ENCODE measurements at places on chromosomes 16 and 17.

- peak; percentile 50 for DNase-seq
Observed at GRCh38 chr17:66191593-66192377, at the start of gene CEP112. CEP112 (minus strand) TSS chr17:66192133.

- DNase-seq = no peak
Observed at GRCh38 chr17:33234930-33235685, 58.0 kb downstream of the ASIC2 start.

GRCh38 chr17:4505187-4505586, 6.5 kb downstream of the SPNS2 start:
- DNase-seq = no peak

- no peak for DNase-seq
Observed at GRCh38 chr16:82108774-82109173, 61.2 kb downstream of the MPHOSPH6 start.

- no peak for DNase-seq
Observed at GRCh38 chr16:1283296-1283695, 26.1 kb upstream of the UBE2I start.

GRCh38 chr17:40852364-40852763, 14.7 kb downstream of the KRT12 start:
- no peak for DNase-seq

DNA sequence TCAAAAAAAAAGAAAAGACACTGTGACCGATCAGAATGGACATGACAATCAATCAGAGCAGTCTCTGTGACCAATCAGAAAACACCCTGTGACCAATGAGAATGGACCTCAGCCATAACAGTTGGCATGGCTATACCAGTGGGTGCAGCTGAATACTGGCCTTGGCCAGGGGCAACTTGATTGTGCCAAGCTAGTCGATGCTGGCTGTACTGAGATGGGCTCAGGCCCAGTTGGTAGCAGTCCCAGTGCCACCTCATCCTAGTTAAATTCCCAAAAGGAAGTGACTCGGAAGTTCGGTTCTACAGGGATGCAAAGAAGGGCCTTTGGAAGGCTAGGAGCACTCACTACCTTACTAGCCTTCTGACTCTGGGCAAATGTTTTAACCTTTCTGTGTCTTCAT, 37.2 kb upstream of the BCO1 start:
- DNase-seq = no peak

DNA sequence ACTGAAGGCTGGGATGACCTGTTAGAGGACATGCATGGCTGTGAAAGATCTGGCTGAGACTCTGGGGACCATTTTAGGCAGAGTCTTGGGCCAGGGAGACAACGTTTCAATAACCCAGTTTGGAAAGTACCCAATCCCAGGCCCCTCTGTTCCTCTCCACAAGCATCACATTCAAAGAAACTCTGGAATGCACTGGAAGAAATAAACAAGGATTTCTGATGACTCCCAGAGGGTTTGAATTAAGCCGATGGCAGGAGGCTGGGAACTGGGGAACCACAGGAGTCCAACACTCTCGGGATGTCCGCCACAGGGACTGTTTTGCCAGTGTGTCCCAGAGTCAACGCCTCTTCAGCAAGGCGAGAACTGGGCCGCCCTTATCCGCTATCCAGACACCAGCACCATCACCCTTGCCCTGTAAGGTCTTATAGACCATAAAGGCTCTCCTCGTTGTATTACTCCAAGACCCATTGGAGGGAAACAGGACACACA, 3.3 kb downstream of the PMP22 start:
- peak; percentile 18 for DNase-seq

- DNase-seq = no peak
Observed at GRCh38 chr17:27446569-27447301, 9.5 kb upstream of the KSR1 start.

DNA sequence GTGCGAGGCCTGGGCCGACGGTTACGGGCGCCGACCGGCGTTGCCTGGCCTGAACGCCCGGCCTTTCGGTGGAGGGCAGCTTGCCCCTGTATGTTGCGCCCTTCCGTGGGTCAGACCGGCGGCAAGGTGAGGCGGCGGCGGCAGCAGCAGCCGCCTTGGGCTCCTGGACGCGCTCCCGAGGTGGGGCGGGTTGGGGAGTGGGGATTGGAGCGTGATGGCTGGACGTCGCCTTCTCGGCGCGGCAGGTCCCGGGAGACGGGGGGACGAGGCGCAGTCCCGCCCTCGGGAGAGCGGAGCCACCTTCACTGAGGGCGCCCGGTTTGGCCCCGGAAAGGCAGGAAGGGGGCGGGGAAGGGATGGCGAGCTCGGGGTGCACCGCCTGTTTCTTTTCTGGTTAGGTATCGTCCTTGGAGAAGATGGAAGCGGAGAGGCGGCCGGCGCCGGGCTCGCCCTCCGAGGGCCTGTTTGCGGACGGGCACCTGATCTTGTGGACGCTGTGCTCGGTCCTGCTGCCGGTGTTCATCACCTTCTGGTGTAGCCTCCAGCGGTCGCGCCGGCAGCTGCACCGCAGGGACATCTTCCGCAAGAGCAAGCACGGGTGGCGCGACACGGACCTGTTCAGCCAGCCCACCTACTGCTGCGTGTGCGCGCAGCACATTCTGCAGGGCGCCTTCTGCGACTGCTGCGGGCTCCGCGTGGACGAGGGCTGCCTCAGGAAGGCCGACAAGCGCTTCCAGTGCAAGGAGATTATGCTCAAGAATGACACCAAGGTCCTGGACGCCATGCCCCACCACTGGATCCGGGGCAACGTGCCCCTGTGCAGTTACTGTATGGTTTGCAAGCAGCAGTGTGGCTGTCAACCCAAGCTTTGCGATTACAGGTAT, 671 bp downstream of the DGKE start:
- peak; percentile 24 for DNase-seq

GRCh38 chr16:81740169-81740568, 38.9 kb upstream of the PLCG2 start:
- no peak for DNase-seq

DNA sequence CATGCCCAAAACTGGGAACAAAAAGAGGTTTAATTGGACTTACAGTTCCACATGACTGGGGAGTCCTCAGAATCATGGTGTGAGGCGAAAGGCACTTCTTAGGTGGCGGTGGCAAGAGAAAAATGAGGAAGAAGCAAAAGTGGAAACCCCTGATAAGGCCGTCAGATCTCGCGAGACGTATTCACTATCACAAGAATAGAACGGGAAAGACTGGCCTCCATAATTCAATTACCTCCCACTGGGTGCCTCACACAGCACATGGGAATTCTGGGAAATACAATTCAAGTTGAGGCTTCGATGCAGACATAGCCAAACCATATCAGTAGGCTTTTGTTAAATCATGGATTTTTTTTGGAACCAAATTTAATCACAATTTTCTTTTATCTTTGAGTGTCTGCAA, 24.4 kb downstream of the RBL2 start:
- no peak for DNase-seq

Measured in inflammatory macrophage (primary cell).